ENCODE measurements at places on chromosomes 16 and 17. TPM values are rescaled to one million over a fixed set of nuclear protein-coding genes. Genes with fewer than 3 reads are reported as not detected.

GRCh38 chr17:70813355-70813930 is 644.1 kb downstream of the KCNJ2 start:
- no peak for DNase-seq
- no peak overlapping the region for H3K4me3 ChIP-seq
- no peaks in the 10 kb centered on the region for H3K27me3 ChIP-seq
- H3K27ac ChIP-seq: no peak overlapping the region

- H3K27ac ChIP-seq: no peak overlapping the region
- no peaks in the 10 kb centered on the region for H3K4me1 ChIP-seq
- no peaks in the 10 kb centered on the region for H3K27me3 ChIP-seq
- no peak overlapping the region for H3K4me3 ChIP-seq
These were observed 31.1 kb downstream of the CRLF3 start for GRCh38 chr17:30793282-30793977.

- no peaks in the 10 kb centered on the region for H3K4me1 ChIP-seq
- no peak overlapping the region for H3K4me3 ChIP-seq
These were observed 77.5 kb downstream of the MRTFB start for GRCh38 chr16:14148569-14148968.

The PIGL gene
- total RNA-seq: 6.2 TPM

- no peak for DNase-seq
- peaks cover 10% of the 10 kb centered on the region for H3K4me1 ChIP-seq
- H3K4me3 ChIP-seq: no peak overlapping the region
- H3K27me3 ChIP-seq: no peaks in the 10 kb centered on the region
These were observed 3.5 kb downstream of the CTNS start for GRCh38 chr17:3639981-3640596.

All from ascending aorta (tissue), 2 donors.